ENCODE measurements at places on chromosomes 12 and 14.
A peak's percentile ranks its signal among the peaks of the same experiment; 100 is the strongest.

GRCh38 chr12:109329003-109329402 is 18.7 kb upstream of the MYO1H start:
- DNase-seq: no peak

- no peak for DNase-seq
Measured at GRCh38 chr14:90979515-90979914, 80.9 kb downstream of the RPS6KA5 start.

DNA sequence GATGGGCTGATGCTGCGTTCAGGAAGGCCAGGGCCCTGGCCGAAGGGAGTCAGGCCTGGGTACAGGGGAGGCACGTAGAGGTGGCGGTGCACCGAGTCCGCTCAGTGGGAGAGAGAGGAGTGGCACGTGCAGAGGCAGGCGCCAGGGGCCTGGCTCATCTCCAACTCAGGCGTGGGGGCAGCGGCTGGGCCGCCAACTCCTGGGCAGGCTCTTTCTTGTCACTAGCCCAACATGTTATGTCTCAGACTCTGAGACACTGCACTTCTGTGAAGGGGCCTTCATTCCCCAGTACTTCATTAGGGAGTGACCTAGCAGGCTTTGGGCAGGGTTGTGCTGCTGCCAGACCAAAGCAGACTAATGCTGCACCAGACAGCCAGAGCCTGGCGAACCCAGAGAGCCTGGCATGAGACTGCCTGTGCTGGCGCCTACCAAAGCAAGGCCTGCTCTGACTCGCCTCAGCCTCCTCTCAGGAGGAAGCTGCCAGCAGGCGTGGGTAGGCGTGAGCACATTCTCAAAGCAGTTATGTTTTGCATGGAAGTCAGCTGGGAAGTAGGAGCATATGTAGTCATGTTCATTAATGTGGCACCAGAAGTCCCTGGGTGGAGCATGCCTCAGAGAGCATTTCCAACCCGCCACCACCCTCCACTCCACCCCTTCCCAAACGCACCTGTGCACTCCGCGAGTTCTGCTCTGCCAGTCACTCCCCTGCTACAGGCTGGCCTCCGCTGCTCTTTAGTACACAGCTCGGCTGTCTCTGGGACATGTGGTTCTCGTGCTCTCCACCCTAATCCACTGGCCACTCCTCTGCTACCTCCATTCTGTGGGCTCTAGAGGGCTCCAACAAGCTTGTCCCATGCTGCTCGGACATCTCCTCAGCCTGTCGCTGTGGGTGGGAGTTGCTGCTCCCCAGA is 9.7 kb downstream of the CKB start:
- DNase-seq: no peak

DNA sequence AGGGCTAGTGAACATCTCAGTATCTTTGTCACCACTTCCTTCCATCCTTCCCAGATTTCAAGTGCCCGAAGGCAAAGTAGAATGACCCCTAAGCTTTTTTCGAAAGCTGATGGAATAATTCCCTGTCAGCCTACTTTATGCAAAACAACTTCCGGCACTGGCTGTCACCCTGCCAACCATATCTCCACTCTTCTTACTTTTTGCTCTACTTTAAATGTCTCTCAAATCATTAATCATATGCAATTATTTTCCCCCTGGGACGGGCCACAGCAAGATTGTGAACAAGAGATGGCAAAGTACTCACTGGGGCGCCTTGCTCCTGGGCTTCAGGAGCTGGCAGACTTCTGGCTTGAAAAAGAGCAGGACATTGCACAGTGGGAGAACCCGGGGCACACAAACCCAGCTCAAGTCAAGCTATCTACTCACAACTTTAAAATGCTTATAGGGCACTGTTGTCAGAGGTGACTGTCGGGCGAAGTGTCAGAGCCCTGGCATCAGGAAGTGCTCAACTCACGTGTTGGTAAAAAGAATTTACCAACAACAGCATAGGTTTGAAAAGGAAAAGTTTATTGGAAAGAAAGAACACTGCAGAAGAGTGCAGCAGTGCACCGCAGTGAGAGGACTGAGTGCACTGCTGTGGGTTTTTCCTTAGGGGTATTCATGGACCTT is 373.5 kb downstream of the PAWR start:
- DNase-seq: no peak

GRCh38 chr12:84696908-84697540 is 215.6 kb downstream of the SLC6A15 start:
- no peak for DNase-seq

- peak; percentile 49 for DNase-seq
Measured at GRCh38 chr12:49109641-49110463, 795 bp downstream of the LMBR1L start.

DNA sequence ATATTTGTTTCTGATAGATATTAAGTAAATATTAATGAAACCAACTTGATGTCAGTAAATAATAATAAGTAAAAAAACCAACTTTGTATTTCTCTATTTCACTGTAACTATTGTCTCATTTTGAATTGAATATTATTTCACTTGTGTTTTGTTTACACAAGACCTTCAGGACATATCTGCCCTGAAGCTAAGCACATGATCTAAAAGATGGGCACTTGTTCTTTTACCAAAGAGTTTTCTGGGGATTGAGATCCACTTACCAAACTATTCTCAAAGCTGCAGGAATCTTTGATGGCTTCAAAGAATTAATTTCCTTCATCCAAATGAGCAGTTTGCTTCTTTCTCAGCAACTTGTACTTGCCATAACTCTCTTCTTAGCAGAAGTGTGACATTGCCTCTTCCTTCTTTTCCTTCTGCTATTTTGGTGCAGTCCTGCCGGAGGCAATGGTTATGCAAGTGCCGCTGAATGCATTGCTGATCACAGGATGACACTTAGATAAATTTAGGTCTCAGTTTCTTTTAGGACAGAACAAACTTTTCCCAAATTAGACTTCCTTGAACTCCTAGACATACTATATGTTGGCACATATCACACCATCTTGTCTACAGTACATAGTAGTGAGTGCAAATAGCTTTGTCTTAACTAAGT is 9.2 kb downstream of the FAR2 start:
- peak; percentile 59 for DNase-seq

DNA sequence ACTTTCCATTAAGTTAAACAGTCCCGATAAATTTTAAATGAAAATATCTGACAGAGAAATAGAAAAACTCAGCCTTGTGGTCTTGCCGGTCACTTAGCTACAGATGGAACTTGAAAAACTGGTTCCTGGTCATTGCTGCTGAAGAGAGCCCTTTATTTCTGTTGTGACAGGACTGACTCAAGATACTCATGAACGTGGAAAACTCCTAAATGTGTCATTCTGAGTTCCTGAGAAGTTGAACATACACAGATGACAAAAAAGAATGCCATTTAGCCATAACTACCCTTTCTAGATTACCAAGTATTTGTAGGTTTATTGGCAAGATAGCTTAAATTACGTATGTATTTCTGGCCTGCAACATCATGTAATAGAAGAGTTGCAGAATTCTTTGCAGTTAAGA is 134.2 kb downstream of the HMGA2 start:
- no peak for DNase-seq

DNA sequence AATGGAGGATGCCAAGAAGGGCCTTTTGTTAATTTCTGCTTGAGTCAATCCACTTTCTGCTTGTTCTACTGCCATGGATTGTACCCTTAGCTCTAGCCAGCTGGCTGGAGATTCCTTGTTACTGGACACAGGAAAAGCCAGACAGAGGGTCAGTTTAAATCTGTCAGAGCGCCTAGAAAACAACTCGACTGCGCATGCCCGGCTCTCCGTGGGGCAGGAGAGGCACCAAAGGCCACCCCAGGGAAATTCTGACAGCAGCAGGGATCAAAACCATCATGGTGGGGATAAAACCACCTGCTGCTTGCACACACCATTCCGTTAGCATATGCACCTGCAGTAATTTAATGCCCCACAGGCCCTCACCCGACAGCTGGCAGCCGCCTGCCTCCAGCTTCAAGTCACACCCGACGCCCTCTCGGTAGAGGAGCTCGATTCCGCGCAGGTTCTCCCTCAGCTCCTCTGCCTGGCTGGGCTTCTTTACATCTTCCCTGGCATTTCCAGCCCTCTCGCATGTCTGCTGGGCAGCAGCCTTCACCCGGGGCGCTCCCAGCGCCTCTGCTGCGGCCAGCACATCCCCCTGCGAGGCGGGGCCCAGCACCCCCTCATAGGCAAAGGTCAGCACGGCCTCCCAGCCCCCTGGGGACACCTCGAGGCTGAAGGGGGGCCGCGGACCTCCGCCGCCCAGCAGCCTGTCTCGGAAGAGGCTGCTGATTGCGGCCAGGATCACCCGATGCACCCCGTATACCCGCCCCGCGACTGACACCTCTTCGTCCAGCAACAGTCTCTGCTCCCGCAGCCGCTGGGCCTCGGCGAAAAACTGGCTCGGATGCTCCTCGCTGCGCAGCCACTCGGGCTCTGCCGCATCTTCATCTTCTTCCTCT is 1.0 kb downstream of the KLHL33 start:
- DNase-seq: no peak

- no peak for DNase-seq
Measured at GRCh38 chr14:106317593-106317992, 791.2 kb downstream of the TMEM121 start.

DNA sequence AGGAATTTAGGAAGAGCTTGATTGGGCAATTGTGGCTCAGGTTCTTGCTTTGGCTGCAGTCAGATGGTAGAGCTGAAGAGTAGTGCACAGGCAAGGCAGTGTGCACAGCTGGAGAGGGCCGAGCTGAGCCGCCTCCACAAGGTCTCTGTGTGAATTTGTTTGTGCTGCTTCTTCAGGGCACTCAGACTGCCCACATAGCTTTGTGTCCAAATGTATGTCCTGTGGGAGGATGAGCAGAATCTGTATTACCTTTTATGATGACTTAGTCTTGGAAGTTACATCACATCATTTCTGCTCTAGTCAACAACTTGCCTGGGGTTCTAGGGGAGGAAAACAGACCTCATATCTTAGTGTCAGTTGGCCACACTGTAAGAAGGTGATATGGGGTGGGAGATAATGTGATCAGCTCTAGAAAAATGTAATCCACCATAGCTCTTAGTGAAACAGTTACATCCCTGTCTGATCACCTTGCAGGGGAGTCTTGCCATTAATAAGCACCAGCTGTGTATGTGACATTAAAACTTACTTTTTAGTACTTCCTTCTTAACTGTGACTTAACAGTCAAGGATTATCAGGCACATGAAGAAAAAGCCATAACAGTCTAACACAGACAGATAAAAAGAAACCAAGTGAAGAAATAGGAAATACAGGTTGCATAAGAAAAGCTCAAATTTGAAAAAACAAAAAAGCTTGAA is 53.4 kb downstream of the RCOR1 start:
- DNase-seq: peak; percentile 88

GRCh38 chr14:103854822-103855733 is 7.7 kb upstream of the PPP1R13B start:
- no peak for DNase-seq

GRCh38 chr14:38951451-38951850 is 151.6 kb downstream of the SEC23A start:
- DNase-seq: no peak

GRCh38 chr12:14452865-14453264 is 87.4 kb downstream of the ATF7IP start:
- no peak for DNase-seq

DNA sequence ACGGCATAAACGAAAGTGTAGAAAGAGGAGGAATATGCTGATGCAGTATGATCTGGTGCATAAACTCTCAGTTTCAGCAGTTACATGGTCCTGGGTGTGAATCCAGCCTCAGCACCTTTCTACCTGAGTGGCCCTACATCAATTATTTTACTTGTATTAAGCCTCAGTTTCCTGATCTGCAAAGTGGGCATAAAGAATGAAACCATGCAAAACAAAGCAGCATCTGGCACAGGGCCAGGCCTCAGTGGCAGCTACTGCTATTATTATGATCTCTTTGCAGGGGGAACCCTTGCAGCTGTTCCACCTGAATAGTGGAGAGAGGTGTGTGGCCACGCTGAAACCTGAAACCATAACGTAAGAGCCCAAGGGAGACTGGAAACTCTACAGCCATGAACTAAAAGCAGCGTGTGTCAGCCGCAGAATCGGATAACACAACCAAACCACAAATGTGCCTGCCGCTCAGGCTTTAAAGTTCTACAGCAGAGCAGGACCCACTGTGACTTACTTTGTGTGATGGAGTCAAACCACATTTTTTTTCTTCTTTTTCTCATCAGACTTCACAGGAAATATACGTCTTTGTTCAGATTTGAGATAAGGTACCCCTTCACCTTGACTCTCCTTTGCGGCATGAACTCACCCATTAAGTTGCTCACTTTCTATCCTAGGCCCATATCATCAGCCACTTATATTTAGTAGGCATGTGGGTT is 29.2 kb upstream of the FOS start:
- DNase-seq: peak; percentile 73

DNA sequence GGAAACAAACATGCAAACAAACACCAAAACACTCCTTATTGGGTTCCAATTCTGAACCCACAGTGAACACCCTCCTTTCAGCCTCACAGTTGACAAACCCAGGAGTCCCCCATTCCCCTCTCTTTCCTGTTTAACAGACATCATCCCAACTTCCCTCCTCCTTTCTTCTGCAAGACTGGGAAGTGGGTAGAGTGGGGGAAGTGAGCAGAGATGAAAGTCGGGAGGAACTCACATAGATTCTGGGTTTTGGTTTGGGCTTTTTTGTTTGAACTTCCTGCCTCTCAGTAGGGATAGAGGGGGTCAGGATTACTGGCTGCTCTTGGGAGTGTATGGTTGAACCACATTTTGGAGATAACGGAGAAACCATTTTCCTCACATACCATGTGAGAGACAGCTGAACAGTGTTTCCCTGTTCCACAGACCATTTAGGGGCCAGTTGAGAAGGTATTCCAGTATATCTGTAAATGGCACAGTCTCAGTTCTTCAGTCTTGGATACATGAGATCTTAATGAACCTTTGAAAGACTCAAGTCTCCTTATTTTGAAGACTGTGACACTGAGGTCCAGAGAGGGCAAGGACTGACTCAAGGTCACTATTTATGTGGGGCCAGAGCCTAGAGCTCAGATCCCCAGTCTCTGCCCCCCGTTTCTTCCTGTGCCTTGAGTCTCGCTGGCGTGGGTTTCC is 3.9 kb upstream of the GPR84 start:
- DNase-seq: peak; percentile 75

DNA sequence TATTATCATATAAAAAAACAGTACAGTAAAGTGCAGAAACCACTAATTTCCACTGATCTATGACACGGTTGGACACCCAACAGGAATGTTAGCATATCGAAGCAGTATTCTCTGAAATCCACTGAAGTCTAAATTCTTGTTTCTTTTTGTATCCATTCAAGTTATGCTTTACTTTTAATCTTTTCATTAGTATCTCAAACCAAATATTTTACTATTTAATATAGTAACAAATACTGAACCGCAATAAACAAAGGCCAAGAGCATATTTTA is 41.1 kb downstream of the ATXN2 start:
- DNase-seq: no peak

DNA sequence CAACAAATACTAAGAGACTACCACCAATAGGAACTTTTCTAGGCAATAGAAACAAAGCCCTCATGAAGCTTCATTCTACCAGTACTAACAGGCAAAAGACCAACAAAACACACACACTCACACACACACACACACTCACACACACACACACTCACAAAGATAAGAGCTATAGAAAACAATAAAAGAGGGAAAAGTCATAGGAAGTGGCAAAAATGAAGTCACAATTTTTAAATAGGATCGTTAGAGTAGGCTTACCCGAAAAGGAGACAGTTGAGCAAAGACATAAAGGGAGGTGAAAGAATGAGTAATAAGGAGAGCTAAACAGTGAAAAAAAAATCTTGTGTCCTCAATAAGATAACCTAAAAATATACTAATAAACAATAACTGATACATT is 66.5 kb downstream of the C2CD5 start:
- DNase-seq: peak; percentile 6

Data from OCI-M1 (cell line).